Left ventricle myocardium inferior (tissue), 1 donor: ENCODE measurements at places on chromosomes 4 and X. TPM values are rescaled to one million over a fixed set of nuclear protein-coding genes. Genes with fewer than 3 reads are reported as not detected.

DNA sequence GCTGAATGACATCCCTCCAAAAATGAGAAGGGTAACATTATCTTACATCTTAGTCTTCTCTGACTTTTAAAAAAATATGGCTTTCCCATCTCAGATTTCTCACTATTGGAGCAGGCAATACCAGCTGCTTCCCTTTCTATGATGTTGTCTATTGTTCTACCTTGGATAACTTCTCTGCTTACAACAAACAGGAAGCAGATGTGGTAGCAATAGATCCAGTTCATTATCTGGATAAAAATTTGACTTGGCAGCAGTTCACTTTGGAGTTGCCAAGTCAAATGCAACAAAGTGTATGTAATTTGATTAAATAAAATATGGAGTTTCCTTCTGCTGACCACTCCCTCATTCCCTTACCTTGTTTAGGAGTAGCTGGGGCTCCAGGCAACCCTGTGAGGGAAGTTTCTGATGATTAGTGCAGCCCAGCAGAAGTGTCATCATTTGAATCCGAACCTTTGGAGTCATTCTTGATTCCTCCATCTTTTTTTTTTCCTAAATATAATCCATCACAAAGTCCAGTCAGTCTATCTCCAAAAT is 72.0 kb upstream of the GPRIN3 start:
- no peak for DNase-seq

DNA sequence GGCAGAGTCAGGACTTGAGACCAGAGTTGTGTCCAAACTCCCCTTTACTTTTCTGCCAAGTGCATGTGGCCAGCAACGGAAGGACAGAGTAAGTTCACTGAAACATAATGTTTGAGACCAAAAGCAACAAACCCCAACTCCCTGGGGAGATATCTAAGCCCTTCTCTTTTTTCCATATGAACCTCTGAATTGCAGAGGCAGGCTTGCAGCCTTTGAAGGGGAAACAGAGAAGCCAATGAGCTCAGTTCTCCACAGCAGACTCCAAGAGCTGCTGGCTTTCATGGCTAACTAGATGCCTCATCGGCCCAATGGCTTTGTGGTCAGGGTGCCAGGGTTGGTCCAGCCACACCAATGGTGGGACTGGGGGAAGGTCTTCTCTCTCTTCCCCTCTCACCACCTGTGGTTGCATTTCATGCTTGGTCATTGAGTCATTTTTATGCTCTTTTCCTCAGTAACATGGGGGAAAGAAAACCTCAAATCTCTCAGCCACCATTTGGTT is 34.0 kb downstream of the STARD8 start:
- DNase-seq = no peak

DNA sequence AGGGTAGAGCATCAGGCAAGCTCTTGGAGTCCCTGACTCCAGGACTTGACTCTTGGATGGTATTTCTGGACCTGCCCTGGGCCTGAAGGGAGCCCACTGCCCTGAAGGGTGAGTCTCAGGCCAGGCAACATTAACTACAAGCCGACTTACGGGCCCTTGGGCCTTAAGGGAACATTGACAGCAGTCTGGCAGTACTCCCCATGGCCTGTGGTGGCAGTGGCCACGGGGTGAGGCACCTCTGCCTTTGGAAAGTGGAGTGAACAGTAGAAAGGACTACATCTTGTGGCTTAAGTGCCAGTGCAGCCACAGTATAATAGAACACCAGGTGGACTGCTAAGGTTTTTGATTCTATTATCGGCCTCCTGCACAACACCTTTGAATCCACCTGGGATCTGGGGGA is 36.3 kb downstream of the SH3BGRL start:
- DNase-seq = no peak

GRCh38 chr4:158080354-158080753 is 92.5 kb downstream of the GASK1B start:
- DNase-seq = no peak

DNA sequence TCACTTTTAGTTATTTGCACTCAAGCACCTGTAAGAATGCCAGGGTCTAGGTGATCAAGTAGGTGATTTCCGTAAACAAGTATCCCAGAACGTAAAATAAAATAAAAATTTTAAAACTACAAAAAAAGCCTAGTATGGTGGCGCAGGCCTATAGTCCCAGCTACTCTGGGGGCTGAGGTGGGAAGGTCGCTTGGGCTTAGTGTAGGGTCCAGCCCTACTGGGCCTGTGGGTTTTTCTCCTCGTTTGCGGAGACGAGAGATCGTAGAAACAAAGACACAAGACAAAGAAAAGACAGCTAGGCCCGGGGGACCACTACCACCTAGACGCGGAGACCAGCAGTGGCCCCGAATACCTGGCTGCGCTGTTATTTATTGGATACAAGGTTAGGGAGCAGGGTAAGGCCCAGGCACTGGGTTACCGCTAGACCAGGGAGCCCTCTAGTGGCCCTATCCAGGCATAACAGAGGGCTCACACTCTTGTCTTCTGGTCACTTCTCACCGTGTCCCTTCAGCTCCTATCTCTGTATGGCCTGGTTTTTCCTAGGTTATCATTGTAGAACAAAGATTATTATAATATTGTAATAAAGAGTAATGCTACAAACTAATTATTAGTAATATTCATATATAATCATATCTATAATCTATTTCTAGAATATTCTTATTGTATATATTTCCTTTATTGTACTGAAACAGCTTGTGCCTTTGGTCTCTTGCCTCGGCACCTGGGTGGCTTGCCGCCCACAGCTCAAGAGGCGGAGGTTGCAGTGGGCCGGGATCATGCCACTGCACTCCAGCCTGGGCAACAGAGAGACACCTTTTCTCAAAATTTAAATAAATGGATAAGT is 38.4 kb downstream of the SAGE1 start:
- peak; percentile 12 for DNase-seq

- no peak for DNase-seq
Observed at GRCh38 chr4:165709516-165709915, 163.5 kb upstream of the TLL1 start.

DNA sequence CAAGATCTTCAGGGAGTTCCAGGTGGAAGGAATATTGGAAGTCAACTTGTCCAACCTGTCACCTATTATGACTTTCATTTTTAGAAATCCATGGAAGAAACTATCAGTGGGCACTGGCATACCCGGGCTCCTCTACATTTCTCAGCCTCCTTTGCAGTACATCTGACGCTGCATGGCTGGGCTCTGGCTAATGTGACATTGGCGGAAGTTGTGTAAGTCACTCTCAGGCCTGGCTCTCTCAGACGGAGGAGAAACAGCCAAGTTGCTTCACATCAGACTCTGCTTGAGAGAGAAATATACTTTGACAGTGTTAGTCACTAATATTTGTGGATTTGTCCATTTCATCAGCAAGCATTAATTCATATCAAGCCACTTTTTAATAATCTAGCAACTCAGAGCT is 4.5 kb downstream of the DCHS2 start:
- no peak for DNase-seq

- no peak for DNase-seq
Observed at GRCh38 chrX:72028701-72029470, 102.8 kb downstream of the RTL5 start.

DNA sequence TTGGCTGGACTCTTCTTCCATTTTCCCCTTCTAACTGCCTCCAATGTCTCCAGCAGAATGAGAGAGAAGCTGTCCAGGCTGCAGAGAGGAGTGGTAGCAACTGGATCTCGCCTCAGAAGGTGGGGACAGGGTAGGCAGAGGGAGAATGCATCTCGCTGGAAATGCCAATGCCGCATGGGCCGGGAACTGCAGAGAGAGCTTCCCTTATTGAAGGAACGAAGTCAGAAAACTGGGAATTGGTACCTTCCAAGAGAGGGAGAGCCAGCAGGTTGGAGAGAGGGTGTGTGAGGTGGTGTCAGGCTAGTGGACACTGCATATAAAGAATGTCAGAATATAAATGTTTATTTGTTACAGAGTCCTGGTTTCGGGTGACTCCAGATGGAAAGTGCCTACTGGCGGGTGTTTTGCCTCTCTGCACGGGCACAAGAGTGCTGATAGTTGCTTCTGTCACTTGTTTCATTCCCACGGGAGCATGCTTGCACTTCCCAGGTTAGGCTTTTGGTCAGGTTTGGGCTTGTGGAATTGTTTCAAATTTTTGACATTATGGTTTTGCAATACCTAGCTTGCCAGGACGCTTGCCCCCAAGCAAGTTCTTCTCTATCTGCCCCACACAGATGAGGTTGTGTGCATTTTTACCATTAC is 156.8 kb upstream of the STS start:
- no peak for DNase-seq

DNA sequence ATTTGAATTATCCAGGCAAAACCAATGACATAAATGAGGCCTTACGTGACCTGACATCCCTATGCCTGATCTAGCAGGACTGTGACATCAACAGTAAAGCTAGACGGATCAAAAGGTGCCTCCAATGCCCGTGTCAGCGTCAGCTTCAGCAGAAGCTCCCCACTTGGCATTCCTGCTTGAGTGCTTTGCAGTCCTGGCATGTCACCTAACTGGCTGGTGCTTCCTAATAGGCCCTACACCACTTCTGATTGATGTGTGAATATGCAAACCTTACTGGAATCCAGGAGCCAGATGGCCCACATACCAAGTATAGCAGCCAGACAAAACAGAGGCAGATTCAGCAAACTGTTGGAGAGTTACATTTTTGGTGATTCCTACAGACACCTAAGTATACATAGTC is 224.2 kb downstream of the DMD start:
- peak; percentile 27 for DNase-seq

DNA sequence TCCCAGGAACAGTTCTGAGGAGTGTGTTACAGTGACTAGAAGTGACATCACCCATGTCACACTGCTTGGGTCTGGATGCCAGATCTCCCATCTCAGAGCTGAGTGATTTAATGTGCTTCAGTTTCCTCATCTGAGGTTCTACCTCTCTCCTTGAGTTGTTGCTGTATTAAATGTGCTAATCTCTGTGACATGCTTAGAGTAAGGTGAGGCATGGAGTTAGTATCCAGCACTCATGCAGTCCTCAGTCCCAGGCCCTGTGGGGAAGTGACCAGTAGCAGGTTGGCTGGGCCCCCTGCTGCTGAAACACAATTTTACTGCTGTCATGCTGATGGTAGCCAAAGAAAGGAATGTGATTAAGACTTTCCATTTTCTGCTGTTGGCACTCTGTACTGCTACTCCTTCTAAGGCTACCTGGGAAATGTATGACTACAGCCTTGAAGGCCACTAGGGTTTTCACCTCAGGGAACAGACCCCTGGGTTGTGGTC is 639.6 kb downstream of the MID1IP1 start:
- DNase-seq = no peak

DNA sequence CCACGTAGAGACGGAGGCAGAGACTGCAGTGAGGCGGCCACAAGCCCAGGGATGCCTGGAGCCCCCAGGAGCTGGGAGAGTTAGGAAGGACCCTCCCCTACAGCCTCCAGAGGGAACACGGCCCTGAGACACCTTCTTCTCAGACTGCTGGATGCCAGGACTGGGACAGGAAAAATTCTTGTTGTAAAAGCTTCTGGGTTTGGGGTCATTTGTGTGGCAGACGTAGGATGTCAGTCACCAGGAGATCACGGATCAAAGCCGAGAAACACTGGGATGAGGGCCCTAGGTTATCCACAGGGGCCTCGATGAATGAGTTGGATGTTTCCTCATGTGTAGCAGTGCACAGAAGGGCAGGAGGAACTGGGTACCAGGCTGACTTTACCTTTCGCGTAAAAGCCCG is 163.7 kb downstream of the SHOX start:
- no peak for DNase-seq

DNA sequence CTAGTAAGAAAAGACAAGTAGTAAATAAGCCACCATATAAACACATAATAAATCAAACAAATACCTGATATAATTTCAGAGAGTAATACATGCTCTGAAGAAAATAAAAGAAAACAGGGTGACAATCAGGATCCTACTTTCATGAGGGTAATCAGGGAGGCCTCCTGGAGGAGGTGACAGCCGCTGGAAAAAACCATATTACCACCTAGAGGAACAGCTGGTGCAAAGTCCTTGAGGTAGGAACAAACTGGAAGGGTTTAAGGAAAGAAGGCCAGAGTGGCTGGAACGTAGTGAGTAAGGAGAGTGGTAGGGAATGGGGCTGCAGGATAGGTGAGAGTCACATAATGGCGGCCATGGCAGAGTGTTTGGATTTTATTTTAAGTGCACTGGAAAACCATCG is 19.1 kb upstream of the PLAC1 start:
- DNase-seq = no peak

GRCh38 chr4:40000711-40001110 is 23.0 kb upstream of the PDS5A start:
- DNase-seq = no peak

DNA sequence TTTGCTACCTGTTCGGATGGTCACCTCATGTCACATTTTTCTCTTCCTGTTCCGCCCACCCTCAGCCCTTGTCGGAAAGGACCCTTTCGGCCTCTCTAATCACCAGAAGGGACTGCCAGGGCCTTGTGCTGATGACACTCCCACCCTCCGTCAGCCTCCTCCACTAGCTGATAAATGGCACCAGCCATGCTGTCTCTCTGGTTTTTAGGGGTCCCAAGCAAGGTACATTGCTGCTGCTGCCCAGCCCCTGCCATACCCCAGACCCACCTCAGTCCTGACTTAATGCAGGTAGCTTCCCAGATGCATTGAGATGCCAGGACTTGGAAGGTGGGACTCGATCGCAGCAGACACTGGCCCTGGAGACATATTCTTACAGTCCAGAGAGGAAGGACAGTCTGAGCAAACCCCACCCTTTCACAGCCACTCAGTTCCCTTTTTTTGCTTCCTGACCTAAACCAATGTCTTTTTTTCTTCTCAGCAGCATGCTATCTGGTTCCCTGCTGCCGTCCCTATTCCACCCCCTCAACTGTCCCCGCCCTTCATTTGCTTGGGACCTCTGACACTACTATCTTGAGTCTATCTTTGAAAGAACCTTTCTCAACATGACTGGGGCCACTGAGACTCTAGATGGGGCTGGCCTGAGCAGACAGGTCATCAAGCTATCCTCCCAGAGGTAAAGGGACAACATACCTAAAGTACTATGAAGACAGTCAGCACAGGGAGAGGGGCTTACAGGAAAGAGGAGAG is at the start of gene BTK:
TSS of gene BTK (minus strand) at position 397 of the 747 bp plus-strand sequence. CDS start 10,907 bp downstream, outside the sequence.
- no peak for DNase-seq

- DNase-seq = no peak
Observed at GRCh38 chr4:113141901-113142346, 92.5 kb downstream of the ANK2 start.

DNA sequence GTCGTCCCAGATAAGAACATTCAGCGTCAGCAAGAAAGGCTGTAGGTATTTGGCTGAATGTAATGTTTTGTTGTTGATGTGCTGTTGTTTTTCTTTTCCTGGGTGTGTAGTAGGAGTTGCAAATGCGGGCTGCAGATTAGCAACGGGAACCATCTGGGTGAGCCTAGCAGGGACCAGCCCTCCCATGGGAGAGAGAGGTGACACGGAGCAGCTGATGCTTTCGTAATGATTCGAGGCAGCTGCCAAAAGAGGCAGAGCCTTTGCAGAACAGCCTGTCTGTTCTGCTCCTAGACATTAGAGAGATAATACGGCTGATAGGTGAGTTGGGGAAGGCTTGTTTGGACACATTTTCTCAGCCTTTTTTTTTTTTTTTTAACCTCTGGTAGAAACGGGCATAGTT is 25.3 kb downstream of the ARSF start:
- no peak for DNase-seq

The CT47A1 gene
- total RNA-seq = not detected

The IL21 gene
- total RNA-seq = not detected

The ADH1C gene
- total RNA-seq = 2.6 TPM

The GABRA4 gene
- total RNA-seq = 33.7 TPM

The CTSO gene
- 5.8 TPM for total RNA-seq

The GAGE1 gene
- total RNA-seq = not detected
